ENCODE measurements at places on chromosomes 13 and 19.
A peak's percentile ranks its signal among the peaks of the same experiment; 100 is the strongest.

DNA sequence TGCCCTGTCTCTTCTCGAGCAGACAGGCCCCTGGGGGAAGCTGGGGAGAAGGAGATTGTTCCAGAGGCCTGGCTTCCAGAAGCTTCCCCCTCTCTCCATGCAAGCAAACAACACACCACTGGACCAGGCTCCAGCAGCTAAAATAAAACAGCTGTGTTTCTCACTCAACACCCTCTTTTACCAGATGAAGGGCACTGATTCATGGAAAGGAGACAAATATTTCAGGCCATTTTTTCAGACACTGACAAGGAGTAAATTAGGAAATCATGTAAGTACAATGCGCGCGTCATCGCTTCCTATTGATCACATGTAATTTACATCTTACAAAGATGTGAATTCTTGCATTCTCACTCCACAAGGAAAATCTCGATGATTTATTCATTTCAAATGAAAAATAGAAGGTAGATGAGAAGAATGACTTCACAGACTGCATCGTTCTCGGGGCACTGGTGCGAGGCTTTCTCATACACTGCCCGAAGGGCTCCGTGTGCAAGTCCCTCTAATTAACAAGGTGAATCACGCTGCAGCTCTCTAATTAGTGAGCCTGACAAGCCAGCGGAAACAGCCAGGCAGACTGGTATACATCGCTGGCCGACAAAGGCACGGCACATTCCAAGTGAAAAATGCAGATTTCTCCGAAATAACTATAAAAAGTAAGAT, 153.6 kb downstream of the KCTD15 start:
- DNase-seq, result no peak

DNA sequence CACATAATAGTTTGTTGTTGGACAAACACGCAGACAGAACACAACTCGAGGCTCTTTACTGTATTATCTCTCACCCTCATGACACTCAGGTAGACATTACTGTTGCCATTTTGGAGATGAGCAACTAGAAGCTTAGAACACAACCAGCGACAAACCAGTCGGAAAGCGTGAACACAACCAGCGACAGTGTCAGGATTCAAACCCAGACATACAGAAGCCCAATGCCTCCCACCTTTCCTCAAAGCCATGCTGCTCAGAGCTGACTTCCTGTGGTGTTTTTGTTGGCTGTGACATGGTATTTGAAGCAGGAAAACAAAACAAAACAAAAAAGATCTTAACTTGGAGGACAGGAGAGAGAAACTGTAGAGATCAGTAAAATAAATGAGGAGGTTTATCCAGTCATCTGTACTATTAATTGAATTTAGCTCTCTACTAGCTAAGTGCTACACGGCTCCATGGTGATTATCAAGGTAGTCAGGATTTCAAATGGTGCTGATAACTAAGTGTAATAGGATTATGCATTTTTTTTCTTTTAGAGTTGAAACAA, 92.1 kb downstream of the STARD13 start:
- no peak for DNase-seq

- DNase-seq, result no peak
Measured at GRCh38 chr13:97474349-97474980, 40.5 kb downstream of the RAP2A start.

DNA sequence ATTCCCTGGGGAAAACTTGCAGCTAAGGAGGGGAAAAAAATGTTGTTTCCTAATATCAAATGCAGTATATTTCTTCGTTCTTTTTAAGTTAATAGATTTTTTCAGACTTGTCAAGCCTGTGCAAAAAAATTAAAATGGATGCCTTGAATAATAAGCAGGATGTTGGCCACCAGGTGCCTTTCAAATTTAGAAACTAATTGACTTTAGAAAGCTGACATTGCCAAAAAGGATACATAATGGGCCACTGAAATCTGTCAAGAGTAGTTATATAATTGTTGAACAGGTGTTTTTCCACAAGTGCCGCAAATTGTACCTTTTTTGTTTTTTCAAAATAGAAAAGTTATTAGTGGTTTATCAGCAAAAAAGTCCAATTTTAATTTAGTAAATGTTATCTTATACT, 33.6 kb downstream of the TNFSF11 start:
- no peak for DNase-seq

DNA sequence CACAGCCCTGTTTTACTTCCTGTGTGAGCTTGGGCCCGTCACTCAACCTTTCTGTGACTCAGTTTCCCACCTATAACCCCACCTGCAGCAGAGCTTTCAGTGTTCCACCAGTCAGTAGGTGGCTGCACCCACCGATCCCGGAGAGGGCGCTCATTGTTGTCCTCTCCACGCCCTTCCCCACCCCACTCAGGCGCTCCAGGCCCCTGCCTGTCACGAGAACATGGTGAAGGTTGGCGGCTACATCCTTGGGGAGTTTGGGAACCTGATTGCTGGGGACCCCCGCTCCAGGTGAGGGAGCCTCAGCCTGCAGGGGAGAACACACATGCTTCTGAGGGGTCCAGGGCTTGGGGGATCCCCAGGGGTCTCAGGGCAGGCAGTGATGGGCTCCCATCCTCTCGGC, 12.3 kb downstream of the FUZ start:
- DNase-seq, result no peak

DNA sequence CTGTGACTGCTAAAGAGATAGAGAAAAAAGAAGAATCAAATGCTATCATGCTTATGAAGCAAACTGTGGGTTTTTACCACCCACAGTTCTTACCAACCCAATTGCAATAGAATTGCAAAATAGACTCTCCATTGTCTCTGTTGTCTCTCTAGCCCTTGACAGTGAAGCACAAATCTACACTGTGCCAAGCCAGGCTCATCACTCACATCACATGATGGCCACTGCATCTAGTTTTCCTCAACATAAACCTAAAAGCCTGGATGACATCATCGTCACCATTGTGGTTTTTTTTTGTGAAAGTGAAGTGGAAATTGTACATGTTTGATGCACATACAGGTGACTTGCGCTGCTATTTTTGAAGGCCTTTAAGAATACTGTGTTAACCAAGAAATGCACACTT, 56.1 kb downstream of the KL start:
- DNase-seq, result no peak

DNA sequence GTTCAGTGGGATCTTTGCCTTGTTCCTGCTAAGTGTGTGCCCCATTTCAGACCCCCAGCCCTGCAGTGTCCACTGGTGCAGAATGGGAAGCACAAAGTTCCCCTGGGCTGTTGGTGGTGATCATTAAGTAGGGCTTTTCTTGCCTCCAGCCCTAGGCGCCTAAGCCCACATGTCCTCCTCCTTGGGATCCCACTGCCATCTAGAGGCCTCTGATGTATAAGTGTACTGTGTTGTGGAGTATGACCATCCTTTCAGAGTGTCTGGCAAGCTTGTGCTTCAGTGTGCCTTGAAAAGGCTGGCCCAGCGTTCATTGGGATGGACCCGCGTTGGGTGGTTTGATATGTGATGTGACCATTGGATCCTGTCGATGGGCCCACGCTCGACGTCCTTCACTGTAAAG, 71.2 kb downstream of the WASF3 start:
- DNase-seq, result no peak

DNA sequence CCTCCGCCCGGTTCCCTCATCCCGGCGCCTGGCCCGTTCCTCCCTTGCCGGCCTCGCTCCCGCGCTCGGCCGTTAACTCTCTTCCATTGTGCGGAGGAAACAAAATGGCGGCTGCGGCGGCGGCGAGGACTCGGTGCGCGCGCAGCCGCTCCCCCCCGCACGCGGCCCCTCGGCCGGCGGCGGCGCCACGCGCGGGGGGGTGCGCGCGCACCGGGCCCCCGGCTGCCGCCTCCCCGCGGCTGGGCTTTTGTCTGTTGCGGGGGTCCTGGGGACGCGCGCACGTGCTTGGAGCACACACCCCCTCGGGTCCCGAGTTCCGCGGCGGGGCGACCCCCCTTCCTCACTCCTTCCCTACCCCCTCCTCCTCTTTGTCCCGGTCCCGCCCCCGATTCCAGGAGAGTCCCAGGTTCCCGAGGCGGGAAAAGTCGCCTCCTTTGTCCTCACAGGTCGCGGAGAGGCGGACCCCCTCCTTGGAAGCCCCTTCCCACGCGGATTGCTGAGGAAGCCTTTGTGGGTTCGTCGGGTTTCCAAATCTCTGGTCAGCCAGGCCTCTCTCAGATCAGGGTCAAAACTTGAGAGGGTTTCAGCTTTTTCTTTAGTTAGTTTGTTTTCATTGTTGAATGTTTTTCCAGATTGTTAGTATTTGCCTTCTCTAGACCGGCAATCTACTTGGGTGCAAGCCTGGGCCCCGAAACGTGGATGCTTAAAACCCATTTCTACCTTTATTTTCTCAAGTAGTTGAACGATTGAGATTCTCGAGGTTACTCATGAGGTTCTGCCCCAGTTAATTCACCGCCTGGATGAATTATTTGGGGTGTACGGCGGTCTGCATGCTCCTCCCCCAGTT, 687 bp downstream of the ILF3 start:
- DNase-seq, result peak; percentile 26

- no peak for DNase-seq
Measured at GRCh38 chr13:33250609-33251008, 34.9 kb downstream of the STARD13 start.

DNA sequence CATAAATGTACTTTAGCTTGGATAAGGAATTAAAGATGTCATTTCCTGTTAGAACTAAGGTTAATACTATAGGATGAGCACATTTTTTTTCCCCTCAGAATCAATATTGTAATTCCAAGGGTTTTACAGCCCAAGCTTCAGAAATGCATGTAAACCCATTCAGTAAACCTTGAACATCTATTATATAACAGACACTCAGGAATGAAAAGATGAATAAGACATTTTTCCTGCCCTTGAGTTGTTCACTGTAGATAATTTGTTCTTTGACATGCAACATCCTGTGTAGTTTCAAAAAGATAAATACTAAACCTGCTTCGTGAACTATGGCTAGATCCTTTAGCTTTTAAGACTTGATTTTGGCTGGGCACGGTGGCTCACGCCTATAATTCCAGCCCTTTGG, 21.7 kb upstream of the KCTD4 start:
- no peak for DNase-seq

DNA sequence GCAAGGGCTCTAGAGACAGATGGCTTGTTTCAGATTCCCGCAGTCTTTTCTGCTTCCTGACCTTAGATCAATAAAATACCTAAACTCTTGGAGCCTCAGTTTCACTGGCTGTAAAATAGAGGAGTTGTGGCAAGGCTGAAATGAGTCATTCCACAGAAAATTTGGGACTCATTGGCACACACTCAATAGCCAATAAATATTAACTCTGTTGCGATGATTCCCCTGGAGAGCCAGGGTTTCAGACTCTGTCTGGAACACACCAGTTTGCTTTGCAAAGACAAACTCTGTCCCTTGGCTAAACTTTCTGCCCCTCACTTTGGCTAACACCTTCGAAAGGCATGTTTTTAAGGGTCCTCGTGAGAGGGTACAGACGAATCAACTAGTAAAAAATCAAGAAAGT, 18.1 kb upstream of the UBE2L5 start:
- no peak for DNase-seq

GRCh38 chr19:18480006-18480691, 41.7 kb downstream of the ELL start:
- DNase-seq, result no peak

- peak; percentile 95 for DNase-seq
Measured at GRCh38 chr19:58278541-58279041, at the start of gene ZNF8. Gene ZNF8 (plus strand): TSS chr19:58278955. CDS start chr19:58279082, 127 bp downstream.

GRCh38 chr19:15337202-15337601, 4.9 kb upstream of the BRD4 start:
- no peak for DNase-seq

DNA sequence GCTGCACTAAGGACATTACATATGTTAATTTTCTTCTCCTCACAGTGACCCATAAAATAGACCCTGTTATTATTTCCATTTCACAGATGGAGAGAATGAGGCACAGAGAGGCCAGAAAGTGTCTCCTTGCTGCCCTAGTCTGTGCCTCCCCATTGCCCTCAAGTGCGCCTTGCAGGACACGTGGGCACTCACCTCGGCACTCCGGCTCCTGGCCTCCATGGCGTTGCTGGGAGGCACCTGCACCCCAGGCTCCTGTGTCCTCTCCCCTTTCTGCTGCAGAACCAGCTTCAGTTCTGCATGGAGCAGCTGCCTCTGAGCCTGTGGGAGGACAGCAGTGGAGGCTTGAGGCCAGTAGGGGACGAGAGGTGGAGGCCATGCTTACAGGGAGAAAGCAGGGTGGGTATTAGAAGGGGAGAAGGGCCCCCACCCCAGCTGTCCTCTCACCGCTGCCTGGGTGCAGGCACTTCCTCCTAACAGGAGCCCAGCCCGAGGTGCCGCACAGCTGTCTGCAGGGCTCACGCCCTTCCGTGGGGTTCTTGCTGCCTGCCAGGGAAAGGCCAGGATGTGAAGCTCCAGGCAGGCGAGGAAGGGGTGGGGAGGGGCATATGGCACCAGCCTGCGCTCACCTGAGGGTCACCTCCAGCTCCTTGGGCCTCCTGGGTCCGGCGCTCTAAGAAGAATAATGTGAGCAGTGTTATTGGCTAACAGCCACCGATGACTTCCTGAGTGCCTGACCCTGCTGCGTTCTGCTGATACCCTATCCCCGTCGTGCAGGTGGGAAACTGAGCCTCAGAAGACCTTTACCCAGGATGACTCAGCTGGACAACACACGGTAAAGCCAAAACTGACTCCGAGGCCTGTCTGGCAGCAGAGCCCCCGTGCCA, 5.2 kb downstream of the PRX start:
- DNase-seq, result no peak

DNA sequence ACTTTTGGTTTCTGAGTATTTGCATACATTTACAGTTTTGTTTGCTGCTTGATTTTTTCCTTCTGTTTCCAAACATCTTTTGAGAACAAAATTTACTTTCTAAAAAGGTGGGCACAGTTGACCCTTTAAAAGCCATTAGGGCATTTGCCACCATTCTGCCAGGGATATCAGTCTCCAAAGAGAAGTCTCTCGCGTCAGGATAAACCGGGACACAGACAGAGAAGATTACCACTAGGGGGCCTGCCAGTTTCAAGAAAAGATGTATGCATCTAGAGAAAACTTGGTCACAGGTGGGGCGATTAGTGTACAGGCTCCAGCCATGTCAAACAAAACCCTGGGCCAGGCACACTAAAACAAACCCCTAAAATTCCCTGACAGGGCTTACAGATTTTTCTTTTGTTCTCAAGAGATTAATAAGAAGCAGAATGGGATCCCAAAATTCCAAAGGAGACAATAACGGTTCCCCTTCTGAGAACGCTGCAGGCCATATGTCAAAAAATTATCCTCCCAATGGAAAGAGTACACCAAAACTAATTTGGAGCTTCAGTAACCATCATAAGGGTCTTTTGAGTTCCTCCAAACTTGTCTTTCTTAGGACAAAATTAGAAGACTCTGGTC, 10.7 kb upstream of the PABPC3 start:
- peak; percentile 39 for DNase-seq

GRCh38 chr19:21474671-21475181, 30.7 kb upstream of the ZNF429 start:
- no peak for DNase-seq

DNA sequence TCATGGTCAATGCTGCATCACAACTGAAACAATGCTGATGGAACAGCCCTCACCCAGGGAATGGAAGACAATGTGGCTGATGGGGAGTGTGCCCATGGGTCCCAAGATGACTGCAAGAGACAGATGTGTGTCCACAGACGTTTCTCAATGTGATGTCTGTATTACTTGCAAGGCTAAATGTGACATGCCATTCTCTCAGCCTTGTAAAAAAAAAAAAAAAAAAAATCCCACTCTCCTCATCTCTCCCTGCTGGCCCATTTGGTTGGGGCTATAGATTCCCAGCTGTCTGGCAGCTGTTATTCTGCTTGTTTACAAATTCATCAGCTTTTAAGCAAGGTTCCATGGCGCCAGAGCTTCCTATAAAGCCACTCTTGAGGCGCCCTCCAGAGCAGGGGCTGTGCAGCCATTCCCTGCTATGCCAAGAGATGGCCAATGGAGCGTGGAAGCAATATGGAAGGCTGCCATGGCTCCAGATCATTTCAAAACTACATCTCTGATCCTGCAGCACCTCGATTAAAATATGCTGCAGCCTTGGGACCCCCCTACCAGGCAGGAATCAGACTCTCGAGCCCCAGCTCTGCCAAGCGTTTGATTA, 294.8 kb downstream of the FOXO1 start:
- no peak for DNase-seq

Measured in NCI-H460 (cell line).